ENCODE measurements at places on chromosomes 16 and 17. TPM values are rescaled to one million over a fixed set of nuclear protein-coding genes. Genes with fewer than 3 reads are reported as not detected.
A peak's percentile ranks its signal among the peaks of the same experiment; 100 is the strongest.

- no peak overlapping the region for H3K27ac ChIP-seq
- H3K4me1 ChIP-seq: no peaks in the 10 kb centered on the region
- no peaks in the 10 kb centered on the region for H3K36me3 ChIP-seq
- H3K27me3 ChIP-seq: no peaks in the 10 kb centered on the region
Measured at GRCh38 chr17:72795941-72796340, 296.5 kb downstream of the SLC39A11 start.

DNA sequence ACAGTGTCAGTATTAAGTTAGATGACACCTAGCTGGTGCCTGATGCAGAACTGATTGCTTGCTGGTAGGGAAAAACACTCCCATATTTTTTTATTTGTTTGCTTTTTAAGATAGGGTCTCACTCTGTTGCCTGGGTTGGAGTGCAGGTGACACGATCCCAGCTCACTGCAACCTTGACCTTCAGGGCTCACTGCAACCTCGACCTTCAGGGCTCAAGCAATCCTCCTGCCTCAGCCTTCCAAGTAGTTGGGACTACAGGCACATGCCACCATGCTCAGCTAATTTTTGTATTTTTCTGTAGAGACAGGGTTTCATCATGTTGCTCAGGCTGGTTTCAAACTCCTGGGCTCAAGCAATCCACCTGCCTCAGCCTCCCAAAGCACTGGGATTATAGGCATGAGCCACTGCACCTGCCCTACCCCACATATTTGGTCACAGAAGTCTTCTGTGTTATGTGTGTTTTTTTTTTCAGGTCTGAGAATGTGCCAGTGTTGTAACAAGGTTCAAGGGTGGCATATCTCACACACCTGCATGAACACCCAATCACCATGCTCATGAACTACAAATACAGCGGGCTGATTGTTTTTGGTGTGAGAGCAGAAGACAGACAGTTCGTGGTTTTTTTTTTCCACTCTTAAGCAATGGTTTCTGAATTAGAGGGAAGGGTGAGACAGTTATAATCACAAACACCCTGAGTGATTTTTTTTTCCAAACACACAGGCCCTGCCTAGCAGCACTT lies 22.8 kb downstream of the SPAG9 start:
- DNase-seq: peak; percentile 35
- H3K27ac ChIP-seq: peak overlapping the region; percentile 92
- no peaks in the 10 kb centered on the region for H3K36me3 ChIP-seq
- H3K4me1 ChIP-seq: peaks cover 64% of the 10 kb centered on the region
- no peaks in the 10 kb centered on the region for H3K27me3 ChIP-seq

DNA sequence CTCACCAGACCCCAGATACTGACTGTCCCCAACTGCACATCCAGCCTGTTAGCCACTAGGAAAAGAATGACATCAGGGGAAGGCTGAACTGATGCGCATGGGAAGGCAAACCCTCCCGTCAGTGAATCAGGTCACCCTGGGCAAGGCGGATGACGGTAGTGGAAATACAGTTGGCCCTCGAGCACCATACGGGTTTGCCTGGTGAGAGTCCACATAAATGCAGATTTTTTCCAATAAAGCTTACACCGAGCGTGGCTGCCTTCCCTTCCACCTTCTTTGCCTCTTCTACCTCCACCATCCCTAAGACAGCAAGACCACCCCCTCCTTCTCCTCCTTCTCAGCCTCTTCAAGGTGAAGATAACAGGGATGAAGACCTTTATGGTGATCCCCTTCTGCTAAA lies 236.1 kb upstream of the TNRC6C start:
- no peaks in the 10 kb centered on the region for H3K36me3 ChIP-seq
- no peak overlapping the region for H3K27ac ChIP-seq
- peaks cover 3% of the 10 kb centered on the region for H3K27me3 ChIP-seq
- H3K4me1 ChIP-seq: no peaks in the 10 kb centered on the region
- H3K4me3 ChIP-seq: no peak overlapping the region
- DNase-seq: no peak

GRCh38 chr17:1996800-1997288 lies 28.3 kb downstream of the RTN4RL1 start:
- H3K36me3 ChIP-seq: no peaks in the 10 kb centered on the region
- H3K27me3 ChIP-seq: no peaks in the 10 kb centered on the region
- H3K4me1 ChIP-seq: peaks cover 57% of the 10 kb centered on the region
- DNase-seq: peak; percentile 40

DNA sequence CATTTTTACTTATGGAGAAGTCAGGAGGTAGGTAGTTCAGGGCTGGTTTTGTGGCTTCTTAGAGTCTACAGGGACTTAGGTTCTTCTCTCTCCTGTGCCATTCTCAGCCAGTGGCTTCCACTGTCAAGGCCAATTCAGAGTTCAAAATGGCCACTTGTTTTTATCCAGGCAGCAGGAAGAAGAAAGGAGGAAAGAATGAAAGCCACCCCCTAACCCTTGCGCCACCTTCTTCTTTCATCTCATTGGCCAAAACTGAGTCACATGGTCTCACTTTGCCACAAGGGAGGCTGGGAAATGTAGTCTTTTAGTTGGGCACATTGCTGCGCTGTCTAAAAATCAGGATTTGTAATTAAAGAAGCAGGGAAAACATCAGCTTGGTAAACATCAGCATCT lies 60.8 kb upstream of the MED9 start:
- H3K36me3 ChIP-seq: no peaks in the 10 kb centered on the region
- H3K4me3 ChIP-seq: no peak overlapping the region
- DNase-seq: no peak
- H3K4me1 ChIP-seq: peaks cover 30% of the 10 kb centered on the region
- H3K27me3 ChIP-seq: no peaks in the 10 kb centered on the region

- DNase-seq: peak; percentile 75
- no peak overlapping the region for H3K4me3 ChIP-seq
- no peaks in the 10 kb centered on the region for H3K4me1 ChIP-seq
- H3K27me3 ChIP-seq: no peaks in the 10 kb centered on the region
- peaks cover 3% of the 10 kb centered on the region for H3K36me3 ChIP-seq
- H3K27ac ChIP-seq: no peak overlapping the region
Measured at GRCh38 chr17:78421534-78422266, 43.3 kb downstream of the PGS1 start.

- H3K27me3 ChIP-seq: no peaks in the 10 kb centered on the region
- DNase-seq: no peak
- H3K4me1 ChIP-seq: no peaks in the 10 kb centered on the region
Measured at GRCh38 chr16:29139261-29139802, 154.5 kb downstream of the LAT start.

GRCh38 chr17:37754363-37754762 lies 9.5 kb upstream of the HNF1B start:
- no peaks in the 10 kb centered on the region for H3K36me3 ChIP-seq
- DNase-seq: no peak
- peaks cover 36% of the 10 kb centered on the region for H3K4me1 ChIP-seq
- H3K4me3 ChIP-seq: no peak overlapping the region

DNA sequence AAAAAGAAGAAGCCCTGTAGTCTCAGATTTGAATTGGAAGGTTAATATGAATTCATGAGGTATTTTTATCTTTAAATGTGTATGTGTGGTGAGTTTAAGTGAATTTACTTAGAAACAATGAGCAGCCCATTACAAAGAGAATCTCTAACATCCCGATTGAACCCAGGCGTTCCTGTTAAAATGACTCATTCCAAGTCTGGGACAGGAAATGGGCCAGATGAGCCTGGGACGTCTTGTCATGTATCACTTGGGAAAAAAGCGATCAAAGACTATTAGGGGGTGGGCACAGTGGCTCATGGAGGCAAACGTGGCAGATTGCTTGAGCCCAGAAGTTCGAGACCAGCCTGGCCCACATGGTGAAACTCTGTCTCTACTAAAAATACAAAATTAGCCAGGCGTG lies 81.6 kb downstream of the SEC14L1 start:
- H3K4me3 ChIP-seq: no peak overlapping the region
- no peaks in the 10 kb centered on the region for H3K36me3 ChIP-seq
- no peaks in the 10 kb centered on the region for H3K4me1 ChIP-seq
- no peaks in the 10 kb centered on the region for H3K27me3 ChIP-seq
- DNase-seq: no peak
- H3K27ac ChIP-seq: no peak overlapping the region

DNA sequence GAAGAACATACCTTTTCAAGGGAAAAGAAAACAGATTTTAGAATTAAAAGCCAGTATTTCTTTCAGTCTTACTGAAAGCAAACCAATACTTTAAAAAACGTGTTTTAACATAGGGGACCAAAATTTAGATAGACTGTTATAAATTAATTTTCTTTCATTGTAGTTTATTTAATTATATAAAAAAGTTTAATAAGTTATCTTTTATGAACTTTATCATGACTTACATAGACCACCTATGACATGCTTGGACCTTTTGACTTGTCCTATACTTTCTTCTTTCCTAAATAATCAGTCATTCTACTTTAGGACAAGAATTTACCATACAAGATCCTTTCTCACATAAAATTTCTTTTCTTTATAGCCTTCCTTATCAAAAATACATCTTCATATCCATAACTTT lies 102.0 kb upstream of the HAS3 start:
- no peaks in the 10 kb centered on the region for H3K36me3 ChIP-seq
- H3K4me1 ChIP-seq: no peaks in the 10 kb centered on the region
- no peak overlapping the region for H3K27ac ChIP-seq
- H3K27me3 ChIP-seq: no peaks in the 10 kb centered on the region
- no peak for DNase-seq

GRCh38 chr17:78785011-78785662 lies 3.1 kb upstream of the CYTH1 start:
- H3K4me3 ChIP-seq: no peak overlapping the region
- H3K27me3 ChIP-seq: no peaks in the 10 kb centered on the region
- no peak for DNase-seq

- H3K4me3 ChIP-seq: no peak overlapping the region
- peaks cover 27% of the 10 kb centered on the region for H3K4me1 ChIP-seq
- DNase-seq: no peak
- H3K27me3 ChIP-seq: no peaks in the 10 kb centered on the region
Measured at GRCh38 chr16:50697881-50698767, 4.7 kb downstream of the NOD2 start.

- peaks cover 22% of the 10 kb centered on the region for H3K4me1 ChIP-seq
- H3K36me3 ChIP-seq: no peaks in the 10 kb centered on the region
- no peak overlapping the region for H3K27ac ChIP-seq
- DNase-seq: no peak
- no peaks in the 10 kb centered on the region for H3K27me3 ChIP-seq
Measured at GRCh38 chr17:2385240-2386210, 15.3 kb downstream of the MNT start.

DNA sequence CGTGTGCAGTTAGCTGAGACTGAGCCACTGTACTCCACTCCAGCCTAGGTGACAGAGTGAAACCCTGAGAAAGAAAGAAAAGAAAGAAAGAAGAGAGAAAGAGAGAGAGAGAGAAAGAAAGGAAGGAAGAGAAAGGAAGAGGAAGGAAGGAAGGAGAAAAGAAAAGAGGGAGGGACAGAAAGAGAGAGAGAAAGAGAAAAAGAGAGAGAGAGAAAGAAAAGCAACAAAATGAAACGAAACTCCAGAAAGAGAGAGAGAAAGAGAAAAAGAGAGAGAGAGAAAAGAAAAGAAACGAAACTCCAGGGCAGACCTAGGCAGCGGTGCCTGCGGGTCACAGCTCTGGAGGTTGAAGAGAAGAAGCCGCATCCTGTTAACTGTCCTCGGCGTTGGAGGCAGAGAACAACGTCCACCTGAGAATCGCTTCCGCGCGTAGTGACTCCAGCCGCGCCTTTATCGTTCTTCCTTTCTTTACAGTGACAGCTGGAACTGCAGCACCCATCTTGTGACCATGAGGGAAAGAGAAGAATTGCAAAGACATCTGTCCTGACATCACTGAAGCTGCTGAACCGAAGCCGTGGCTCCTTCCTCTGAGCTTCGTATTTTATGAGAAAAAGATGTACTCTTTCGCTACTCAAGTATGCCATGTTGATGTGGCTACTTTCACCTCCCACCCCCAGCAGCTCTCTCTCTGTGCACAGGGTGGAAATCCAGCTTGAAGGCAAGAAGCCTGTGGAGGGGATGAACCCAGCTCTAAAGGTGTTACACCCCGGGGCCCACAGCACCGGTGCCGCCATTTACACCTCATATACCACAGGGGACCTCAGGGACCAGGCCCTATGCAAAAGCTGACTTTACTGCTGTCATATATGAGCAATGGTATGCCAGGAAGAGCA lies 56.9 kb upstream of the DOC2B start:
- no peak overlapping the region for H3K4me3 ChIP-seq
- H3K36me3 ChIP-seq: no peaks in the 10 kb centered on the region
- no peak overlapping the region for H3K27ac ChIP-seq
- no peaks in the 10 kb centered on the region for H3K27me3 ChIP-seq

DNA sequence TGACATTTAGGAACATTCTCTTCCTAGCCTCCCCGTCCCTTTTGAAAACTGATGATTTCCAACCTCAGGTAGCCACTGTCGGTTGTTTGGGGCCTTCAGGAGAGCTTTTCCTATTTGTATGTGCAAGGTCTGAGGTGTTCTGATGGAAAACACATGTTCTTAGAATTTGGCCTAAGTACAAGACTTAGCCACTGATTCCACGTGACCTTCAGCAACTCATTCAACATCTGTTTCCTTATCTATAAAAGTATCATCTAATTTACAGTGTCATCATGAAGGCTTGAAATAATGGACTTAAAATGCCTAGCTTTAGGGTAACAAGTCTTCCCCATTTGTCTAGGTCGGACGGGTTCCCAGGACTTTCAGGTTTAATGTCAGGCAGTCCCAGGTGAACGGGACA lies 259.3 kb downstream of the SOX9 start:
- no peak overlapping the region for H3K4me3 ChIP-seq
- no peak for DNase-seq
- no peaks in the 10 kb centered on the region for H3K27me3 ChIP-seq
- no peak overlapping the region for H3K27ac ChIP-seq

GRCh38 chr17:54277868-54278267 lies 455.1 kb downstream of the KIF2B start:
- no peaks in the 10 kb centered on the region for H3K36me3 ChIP-seq
- H3K4me3 ChIP-seq: no peak overlapping the region
- no peak overlapping the region for H3K27ac ChIP-seq
- no peaks in the 10 kb centered on the region for H3K4me1 ChIP-seq
- no peaks in the 10 kb centered on the region for H3K27me3 ChIP-seq

DNA sequence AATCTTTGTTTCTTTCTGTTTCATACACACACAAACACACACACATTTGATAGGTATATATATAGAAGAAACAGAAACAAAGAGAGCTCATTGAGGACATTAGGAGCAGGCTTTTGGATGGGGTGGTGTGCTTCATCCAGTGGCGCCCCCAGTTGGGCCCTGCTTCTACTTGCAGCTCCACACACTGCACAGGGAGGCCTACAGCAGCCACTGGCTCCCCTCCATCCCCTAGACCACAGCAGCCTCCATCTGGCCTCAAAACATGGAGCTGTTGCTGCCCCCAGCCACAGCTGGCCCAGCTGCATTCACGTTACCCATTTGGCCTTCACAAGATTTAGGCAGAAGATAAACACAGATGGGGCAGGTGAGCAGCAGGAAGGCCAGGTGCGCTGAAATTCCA lies 33.1 kb upstream of the NF1 start:
- H3K27ac ChIP-seq: no peak overlapping the region
- H3K27me3 ChIP-seq: no peaks in the 10 kb centered on the region
- no peaks in the 10 kb centered on the region for H3K36me3 ChIP-seq
- DNase-seq: no peak
- H3K4me3 ChIP-seq: no peak overlapping the region

GRCh38 chr17:16886655-16887322 lies 85.1 kb downstream of the TNFRSF13B start:
- no peak overlapping the region for H3K27ac ChIP-seq
- H3K27me3 ChIP-seq: no peaks in the 10 kb centered on the region

The AGRP gene
- not detected for total RNA-seq

The ABCA6 gene
- total RNA-seq: 20.8 TPM

The NPB gene
- total RNA-seq: 1.8 TPM

The PIK3R6 gene
- 0.66 TPM for total RNA-seq

The RHOT2 gene
- 89.0 TPM for total RNA-seq

The DHODH gene
- 4.4 TPM for total RNA-seq

The TLCD2 gene
- 1.6 TPM for total RNA-seq

The POLR3K gene
- total RNA-seq: 2.6 TPM

The CACNG5 gene
- total RNA-seq: not detected
